ENCODE measurements at places on chromosomes 12 and 14.

DNA sequence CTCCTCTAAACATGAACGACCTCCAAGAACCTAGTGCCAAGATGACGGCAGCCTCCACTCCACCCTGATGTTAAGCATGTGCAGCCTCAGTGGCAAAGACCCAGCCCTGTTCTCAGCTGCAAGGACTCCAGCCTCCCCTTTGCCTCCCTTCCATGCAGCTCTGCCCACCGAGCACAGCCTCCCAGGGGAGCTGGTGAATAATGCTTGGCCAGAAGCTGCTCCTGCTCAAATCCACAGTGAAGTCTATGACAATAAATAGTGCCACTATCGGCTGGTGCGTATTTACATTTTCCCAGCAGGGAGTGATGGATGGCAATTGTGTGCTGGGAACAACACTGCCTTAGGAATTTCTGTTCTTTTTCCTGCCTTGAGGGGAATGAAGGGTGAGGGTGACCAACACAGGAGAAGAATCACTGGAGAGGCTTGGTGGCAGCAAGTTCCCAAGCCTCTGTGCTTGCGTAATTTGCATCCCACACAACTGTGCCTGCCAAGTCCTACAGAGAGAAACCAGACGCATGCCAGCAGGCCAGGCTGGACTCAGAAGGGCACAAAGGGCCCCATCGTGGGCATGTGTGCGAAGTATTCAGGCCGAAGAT is 29.9 kb upstream of the TC2N start:
- no peak for DNase-seq

DNA sequence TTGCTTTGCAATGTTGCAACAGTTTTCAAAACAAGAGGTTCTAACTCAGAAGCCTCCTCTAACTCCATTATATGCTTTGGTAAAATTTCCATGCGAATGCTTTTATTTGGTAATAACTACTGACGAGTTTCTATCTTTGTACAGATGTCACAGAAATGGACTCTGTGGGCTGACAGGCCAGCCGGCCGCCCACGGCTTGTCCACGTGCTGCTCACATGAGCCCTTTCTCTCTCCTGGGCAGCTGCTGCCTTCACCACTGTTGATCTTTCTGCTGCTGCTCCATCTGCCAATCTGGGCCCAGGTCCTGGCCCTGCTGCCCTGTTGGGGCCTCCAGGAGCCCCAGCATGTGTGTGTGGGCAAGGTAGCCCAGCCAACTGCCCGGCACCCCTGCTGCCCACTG is 168.2 kb upstream of the TMEM132C start:
- DNase-seq: peak; percentile 46

GRCh38 chr14:89379891-89380820 is 36.9 kb downstream of the FOXN3 start:
- no peak for DNase-seq

DNA sequence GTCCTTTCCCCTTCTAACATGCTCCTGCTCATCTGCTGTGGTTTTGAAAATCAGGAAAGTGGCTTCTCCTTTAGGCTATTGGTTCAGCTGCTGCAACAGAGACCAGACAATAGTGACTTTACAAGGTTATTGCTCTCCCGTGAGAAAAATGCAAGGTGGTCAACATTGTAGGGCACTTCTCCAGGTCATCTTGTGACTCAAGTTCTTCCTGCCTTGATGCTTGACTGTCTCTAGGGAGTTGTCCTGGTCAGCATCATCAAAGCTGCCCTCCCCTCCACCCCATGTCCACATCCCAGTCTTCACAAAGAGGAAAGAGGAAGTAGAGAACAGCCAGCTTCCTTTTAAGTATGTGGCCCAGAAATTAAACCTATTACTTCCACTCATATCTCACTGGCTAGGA is 3.9 kb upstream of the TMEM63C start:
- DNase-seq: peak; percentile 50

- DNase-seq: no peak
These were observed 6.8 kb downstream of the NTF3 start for GRCh38 chr12:5438671-5439200.

- no peak for DNase-seq
These were observed 680.7 kb downstream of the GALC start for GRCh38 chr14:87312169-87312893.

DNA sequence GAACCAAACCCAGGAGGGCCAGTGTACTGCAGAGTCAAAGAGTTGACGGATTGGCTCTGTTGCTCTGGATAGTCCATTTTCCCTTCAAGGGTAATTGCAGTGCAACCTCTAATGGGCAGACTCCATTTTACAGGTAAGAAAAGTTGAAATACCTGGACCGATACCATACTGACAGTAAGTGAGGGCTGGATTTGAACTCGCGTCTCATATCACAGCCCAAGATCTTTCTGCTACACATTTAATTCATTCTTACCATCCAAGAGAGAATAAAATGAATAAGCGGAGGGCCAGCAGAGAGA is 356 bp upstream of the ZC3H14 start:
- no peak for DNase-seq

- DNase-seq: no peak
These were observed 22.5 kb downstream of the RHOF start for GRCh38 chr12:121770813-121771625.

DNA sequence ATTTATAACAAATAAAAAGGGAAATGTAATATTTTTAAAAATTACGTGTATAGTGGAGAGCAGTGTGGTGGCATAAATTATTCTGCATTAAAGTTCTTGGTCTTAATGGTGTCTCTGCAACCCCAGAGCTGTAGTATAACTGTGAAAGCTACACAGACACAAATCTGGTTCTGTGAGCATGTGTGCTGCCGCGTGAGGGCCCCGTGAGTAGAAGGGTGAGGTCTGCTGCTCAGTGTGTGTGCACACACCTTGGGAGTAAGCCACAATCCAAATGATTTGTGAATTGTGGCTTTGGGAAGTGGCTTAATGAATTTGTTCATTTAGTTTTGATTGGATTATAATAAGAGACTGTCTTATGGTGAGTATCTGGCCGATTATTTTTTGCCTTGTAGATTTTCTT is 16.8 kb downstream of the PELI2 start:
- no peak for DNase-seq

DNA sequence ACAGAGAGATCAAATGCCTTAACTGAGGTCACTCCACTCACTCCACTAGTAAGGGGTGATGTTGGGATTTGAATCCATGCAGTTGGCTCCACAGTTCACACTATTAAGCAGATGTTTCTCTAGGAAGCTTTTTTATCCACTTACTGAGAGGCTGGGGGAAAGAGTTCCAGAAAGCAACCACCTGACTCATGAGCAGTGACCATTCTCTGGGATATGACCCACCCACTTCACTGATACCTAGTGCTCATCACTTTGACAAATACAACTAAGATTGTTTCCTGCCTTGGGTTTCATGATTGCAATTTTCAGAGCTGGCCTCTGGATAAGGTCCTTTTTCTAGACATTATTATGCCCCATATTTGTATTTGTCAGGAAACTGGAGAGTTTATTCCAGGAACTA is 152.1 kb upstream of the PLEKHG7 start:
- DNase-seq: no peak

DNA sequence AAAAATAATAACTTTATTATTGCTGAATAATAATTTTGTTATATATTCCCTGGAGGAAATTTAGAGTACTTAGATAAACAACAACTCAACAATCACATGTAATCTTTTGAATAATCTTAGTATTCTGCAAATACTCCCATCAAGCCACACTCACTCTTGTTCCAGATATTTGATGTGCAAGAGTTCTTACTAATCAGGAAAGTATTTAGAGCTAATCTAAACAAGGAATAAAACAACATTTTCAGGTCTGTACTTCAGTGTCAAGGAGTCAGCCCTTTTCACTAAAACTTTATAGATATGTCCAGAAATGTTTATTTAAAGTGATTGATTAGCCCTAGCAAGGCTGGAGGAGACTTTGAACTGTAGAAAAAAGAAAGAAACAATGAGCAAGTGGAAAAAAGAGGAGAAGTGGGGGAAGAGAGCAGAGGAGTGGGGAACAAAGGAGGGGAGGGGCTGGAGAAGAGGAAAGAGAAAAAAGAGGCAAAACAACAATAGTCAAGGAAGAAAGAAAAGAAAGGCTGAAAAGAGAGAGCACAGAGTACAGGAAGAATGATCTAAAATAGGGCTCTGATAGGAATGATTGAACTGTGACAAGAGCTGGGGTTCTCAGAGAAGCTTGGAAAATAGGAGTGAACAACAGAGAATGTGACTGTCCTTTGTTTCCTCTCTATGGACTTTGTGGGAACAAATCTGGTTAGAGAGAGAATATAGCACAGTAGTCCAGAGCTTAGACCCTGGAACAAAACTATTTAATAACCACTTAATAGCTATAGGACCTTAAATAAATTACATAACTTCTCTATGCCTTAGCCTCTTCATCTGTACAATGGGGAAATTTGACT is 238.7 kb downstream of the AKAP6 start:
- DNase-seq: no peak

GRCh38 chr14:57831981-57832380 is 33.9 kb downstream of the SLC35F4 start:
- peak; percentile 0 for DNase-seq

- DNase-seq: no peak
These were observed 32.0 kb downstream of the NRXN3 start for GRCh38 chr14:78202163-78202562.

- no peak for DNase-seq
These were observed 67.8 kb downstream of the PELI2 start for GRCh38 chr14:56185992-56186391.

GRCh38 chr12:12011880-12012260 is 58.9 kb upstream of the BCL2L14 start:
- DNase-seq: no peak

- no peak for DNase-seq
These were observed 93.6 kb downstream of the DIP2B start for GRCh38 chr12:50598321-50598862.

DNA sequence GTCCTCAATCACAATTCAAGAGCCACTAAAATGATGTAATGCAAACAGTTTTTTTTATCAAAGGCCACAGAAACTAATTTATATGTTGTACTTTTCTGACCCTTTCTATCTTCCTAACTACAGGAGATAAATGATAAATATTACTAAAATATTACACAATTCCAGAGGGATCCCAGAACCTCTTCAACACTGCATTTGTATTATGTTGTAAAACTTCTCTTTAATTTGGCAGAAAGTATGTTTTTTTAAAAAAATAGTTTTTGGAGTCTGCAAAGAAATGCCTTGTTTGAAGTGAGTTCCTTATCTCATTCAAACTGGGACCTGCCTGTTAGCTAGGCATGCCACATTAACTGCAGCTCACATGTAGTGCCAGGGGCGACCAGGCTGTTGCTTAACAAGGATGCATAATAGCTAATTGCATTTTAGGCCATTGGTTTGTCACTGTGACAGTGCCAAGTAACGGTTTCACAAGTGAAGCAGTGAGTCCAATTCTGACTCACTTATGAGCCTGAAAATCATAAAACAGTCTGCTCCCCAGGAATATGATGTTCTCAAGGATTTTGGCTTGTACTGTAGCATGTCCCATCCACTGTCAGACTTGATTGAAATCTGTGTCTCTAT is 266.9 kb downstream of the KTN1 start:
- no peak for DNase-seq

- DNase-seq: no peak
These were observed 84.8 kb upstream of the FICD start for GRCh38 chr12:108430245-108430644.

- peak; percentile 88 for DNase-seq
These were observed at the start of gene SELPLG for GRCh38 chr12:108633534-108634248. Gene SELPLG, minus strand, starts transcription at chr12:108633894. Its CDS starts 9,587 bp downstream, at chr12:108624307.

- no peak for DNase-seq
These were observed 467.8 kb downstream of the NRXN3 start for GRCh38 chr14:78637908-78638475.

GRCh38 chr14:86357876-86358275 is 827.9 kb downstream of the FLRT2 start:
- no peak for DNase-seq

DNA sequence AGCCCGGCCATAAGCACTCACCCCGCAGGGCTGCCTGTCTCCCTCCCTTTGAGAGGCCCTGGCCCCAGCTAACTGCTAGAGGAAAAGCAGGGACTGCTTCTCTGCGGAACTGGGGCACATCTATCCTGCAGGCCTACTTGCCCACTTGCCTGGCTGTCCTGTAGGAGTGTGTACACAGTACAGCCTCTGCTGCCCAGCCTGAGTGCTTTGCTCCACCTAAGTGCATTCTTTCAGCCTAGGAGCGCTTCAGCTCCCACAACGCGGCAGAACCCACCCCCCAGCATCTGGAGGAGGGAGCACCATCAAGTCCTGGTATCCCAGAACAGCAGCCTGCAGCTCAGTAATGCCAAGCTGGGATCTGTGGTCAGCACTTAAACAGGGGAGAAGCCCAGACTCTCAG is 79.9 kb upstream of the CD163 start:
- no peak for DNase-seq

GRCh38 chr14:99568567-99569560 is 35.1 kb downstream of the CCDC85C start:
- peak; percentile 60 for DNase-seq

GRCh38 chr12:12278899-12279298 is 12.1 kb upstream of the LRP6 start:
- DNase-seq: no peak

- no peak for DNase-seq
These were observed 12.4 kb downstream of the CALM1 start for GRCh38 chr14:90409209-90409730.

DNA sequence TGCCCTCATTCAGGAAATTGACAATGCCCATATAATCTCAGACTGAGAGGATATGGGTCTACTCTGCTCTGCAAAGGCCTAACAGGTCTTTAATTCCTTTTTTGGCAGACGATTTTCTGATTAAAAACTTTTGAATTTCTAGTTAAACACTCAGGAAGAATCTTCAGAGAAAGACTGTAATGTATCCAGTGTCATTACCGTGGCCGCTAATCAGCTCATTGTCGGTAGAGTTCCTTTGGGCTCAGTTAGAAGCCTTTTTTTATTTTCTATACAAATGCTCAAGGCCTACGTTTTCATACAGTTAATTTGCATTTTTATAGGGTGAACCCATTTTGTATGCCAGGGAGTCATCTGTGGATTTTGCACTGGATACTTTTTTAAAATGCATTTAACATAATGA is 549.9 kb downstream of the RPS29 start:
- DNase-seq: no peak

DNA sequence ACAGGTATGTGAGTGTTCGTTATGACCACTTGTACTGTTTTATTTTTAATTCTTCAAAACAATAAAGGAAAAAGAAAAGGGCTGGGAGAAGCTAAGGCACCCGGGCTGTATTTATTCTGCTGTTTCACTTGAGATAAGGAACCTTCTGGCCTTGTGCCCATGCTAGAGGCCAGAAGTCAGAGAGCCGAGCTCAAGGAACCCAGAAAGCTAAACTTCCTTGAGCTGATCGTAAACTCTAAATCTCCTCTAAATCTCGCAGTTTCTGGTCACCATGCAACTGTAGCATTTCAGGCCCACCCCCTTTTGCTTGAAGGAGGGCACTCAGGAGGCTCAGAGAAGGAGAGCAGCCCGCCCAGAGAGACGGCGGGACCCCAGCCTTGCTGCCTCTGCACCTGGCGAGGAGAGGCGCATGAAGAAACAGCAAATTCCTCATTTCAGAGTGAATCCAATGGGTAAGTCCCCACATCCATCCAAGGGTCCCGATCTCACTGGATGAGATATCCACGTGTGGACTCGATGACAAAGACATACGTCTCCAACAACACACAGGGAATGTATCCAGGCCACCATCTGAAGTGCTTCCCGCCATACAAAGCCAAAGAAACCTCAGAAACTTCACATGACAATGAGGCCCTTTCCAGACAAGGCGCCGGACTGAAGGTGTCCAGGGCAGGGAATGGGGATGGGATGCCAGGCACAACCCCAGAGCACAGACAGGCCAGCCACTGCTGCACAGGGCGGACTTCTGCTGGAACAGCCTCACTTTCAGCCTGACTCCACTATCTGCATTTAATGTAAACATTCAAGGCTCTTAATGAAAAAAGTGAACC is 14.6 kb downstream of the CCDC88C start:
- DNase-seq: peak; percentile 91

- no peak for DNase-seq
These were observed 114.2 kb upstream of the ARID2 start for GRCh38 chr12:45615268-45615667.
